ENCODE measurements at places on chromosomes 11 and 22. TPM values are rescaled to one million over a fixed set of nuclear protein-coding genes. Genes with fewer than 3 reads are reported as not detected.

GRCh38 chr22:31628362-31628761 lies 33.7 kb downstream of the PISD start:
- DNase-seq = no peak

GRCh38 chr11:35324183-35324886 lies 95.0 kb downstream of the SLC1A2 start:
- no peak for DNase-seq

The SPINDOC gene
- polyA plus RNA-seq = 27.0 TPM

The GLYATL2 gene
- polyA plus RNA-seq = 2.3 TPM

The FIBIN gene
- 25.8 TPM for polyA plus RNA-seq

DNA sequence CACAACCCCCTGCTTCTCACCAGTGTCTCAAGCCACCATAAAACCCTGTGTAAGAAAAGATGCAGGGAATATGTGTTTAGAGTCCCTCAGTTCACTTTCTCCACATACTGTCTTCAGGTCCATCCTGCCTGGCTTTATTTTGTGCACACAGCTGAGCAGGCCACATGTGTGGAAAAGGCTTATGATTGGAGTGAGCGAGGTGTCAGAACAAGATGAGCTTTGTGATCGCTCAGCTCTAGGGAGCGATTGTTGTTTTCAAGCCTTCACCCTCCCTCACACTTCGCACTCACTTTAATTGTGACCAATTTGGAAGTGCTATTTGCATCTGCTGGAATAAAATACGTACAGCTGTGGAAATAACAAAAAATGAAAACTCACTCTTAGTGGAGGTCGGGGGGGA lies 931.1 kb upstream of the TENM4 start:
- DNase-seq = no peak

The UPB1 gene
- 0.88 TPM for polyA plus RNA-seq

GRCh38 chr22:30386608-30386959 lies 627 bp downstream of the RNF215 start:
- no peak for DNase-seq

DNA sequence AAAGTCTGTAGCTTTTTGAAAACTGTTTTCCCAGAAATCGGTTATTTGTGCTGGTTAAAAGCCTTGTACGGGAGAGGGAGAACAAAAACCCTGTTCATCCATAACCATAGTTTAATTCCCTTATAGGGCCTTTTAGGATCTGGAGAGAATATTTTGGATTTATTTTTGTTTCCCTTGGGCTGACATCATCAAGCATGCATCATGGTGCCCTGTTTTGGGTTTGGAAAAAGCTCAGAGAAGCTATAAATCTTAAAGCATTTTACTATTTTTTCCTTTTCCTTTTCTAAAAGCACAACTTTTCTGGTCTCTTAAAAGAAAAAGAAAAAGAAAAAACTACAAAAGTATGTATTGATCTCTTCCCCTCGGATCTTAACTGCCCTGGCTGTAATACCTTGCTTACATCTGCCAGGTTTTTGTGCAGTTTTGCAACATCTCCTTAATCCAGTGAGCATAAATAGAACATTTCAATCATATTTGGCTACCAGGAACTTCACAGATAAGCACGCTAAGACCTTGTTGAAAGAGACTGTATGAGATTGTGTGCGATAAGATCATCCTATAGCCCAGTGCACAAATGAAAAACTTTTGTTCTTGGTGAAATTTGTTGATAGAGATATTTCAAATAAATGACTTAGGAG lies 88.0 kb downstream of the ZBTB16 start:
- DNase-seq = no peak

All from left renal pelvis (tissue), 4 donors.